ENCODE measurements at places on chromosomes 12 and 14.
A peak's percentile ranks its signal among the peaks of the same experiment; 100 is the strongest.

DNA sequence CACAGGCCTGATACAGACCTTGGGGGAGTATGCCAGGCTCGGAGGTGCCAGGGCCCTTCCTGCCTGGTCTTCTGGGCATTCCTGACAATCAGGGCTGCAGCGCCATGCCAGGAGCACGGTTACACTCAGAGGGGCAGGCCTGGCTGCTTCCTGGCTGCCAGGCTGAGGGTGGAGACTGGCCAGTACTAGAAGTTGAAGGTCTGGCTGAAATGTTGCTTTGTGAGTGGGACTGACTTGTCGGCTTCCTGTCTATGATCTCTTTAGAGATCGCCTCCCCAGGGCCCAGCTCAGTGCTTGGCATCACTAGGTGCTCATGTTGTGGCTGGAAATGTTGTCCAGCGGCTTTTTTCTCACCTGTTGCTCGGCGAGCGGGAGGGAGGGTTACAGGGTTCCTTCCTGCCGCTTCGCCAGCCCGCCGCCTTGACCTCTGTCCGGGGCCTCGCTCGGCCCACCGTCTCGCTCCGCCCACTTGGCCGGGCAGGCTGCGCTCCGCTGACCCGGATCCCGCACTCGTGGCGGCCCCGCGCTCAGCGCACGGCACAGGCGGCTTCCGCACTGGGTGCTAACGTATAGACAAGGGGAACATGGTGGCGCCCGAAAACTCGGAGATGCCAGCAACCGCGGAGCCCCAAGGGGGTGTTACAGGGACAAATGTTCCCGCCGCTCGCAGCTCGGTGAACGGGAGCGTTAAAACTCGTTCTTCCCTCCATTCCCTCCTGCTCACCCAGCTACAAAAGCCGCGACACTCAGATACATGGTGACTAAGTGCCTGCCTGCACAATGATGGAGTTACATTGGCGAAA is 32.6 kb downstream of the PAPLN start:
- DNase-seq, result no peak

- DNase-seq, result no peak
Observed at GRCh38 chr12:27504507-27504906, 19.5 kb upstream of the PPFIBP1 start.

DNA sequence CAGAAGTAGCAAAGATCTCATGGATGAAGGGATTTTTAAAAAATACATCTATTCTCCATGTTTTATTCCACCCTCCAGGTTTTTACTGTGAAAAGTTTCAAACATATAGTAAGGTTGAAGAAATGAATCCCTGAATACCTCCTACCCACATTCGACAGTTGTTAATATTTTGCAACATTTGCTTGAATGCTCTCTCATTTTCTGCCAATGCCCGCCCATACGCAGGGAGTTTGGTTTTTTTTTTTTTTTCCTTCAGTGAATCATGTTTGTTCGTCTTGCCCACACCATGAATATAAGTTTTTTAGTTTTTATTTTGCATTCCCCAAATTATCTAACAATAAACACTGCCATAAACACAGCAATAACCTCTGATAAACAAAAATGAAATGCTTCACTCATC is 82.9 kb downstream of the MAP1LC3B2 start:
- DNase-seq, result no peak

- DNase-seq, result no peak
Observed at GRCh38 chr14:81353691-81354323, 46.3 kb downstream of the STON2 start.

- DNase-seq, result no peak
Observed at GRCh38 chr14:68239988-68240771, 420.6 kb downstream of the RAD51B start.

GRCh38 chr12:108193917-108194316 is 64.8 kb downstream of the WSCD2 start:
- DNase-seq, result peak; percentile 5

- DNase-seq, result peak; percentile 57
Observed at GRCh38 chr12:104604070-104604994, 147.6 kb downstream of the CHST11 start.

GRCh38 chr12:21656905-21657325 is 727 bp downstream of the LDHB start:
- peak; percentile 32 for DNase-seq

DNA sequence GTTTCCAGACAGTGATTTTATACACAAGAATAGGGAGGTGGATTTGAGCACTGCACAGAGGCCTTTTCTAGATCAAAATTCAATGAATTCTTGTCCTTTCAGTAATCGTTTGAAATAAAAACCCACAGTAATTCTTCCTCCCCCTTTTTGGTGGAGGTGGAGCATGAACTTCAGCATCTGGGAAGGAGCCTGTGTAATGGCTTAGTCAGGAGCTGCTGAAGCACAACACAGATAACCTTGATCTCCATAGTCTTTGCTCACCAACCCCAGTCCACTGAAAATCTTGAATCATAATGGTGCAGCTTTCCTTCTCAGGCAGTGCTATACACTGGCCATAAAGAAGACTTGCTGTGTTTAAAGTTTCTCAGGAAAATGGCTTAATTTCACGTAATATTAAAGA is 6.4 kb upstream of the TBPL2 start:
- no peak for DNase-seq
